ELF-1 (cell line): ENCODE measurements at places on chromosomes 13 and 19.

DNA sequence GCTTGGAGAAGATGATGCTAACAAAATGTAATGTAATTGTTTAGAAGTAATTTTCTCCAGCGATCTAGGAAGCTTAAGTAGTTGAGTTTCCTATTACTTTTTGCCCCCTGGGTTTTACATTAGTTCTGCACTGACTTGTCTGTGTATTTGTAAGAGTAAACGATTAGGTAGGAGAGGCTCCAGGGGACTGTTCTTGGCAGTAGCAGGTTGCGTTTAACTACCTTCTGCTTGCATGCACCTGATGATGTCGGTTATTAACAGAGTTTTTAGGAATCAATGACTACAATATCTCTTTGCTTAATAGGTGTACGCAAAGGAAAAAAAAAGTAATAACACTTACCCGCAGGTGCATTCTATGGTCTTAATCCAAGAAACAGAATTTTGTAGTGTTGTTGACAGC is 18.3 kb upstream of the UGGT2 start:
- no peak for DNase-seq

DNA sequence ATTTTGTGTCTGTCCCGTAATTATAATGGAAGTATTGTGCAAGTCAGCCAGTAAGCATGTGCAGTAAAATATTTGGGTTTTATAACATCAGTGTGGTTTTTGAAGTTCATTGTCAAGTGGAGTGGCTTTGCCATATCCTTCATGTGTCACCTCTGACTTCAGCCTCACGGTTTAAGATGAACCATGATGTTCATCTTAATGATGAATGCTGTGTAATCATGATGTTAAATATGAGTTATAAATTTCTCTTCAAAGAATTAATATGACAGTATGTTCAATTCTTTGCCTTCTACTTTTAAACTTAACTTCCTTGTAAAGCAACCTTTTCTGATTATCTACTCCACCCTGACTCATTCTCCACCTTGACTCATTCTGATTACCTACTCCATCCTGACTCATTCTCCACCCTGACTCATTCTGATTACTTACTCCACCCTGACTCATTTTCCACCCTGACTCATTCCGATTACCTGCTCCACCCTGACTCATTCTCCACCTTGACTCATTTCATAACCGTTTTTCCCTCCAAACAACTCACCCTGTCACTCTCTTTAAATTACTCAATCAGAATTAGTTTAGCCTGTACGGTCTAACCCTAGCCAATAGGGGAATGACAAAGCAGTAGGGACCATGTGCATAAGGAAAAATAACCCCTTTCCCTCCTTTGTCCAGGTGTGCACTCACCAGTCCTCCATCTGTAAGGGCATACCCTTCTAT is 50.3 kb upstream of the ANKRD10 start:
- no peak for DNase-seq

DNA sequence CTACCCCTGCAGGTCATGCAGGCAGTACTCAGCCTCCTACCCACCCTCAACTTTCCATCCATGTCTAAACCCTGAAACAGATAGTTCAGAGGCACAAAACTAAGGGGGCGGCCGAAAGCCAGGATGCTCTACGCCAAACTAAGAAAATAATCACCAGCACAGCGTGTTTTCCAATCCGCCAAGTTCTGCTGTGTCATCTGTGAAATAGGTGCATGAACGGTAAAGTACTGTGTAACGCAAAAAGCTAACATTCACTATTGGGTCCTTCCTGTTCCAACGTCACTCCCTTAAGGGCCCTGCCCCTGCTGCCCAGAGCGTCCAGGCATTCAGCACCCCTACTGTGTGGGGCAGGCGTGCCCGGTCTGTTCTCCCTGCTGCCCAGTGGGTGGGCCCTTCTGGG is 12.2 kb upstream of the TIMM44 start:
- no peak for DNase-seq

DNA sequence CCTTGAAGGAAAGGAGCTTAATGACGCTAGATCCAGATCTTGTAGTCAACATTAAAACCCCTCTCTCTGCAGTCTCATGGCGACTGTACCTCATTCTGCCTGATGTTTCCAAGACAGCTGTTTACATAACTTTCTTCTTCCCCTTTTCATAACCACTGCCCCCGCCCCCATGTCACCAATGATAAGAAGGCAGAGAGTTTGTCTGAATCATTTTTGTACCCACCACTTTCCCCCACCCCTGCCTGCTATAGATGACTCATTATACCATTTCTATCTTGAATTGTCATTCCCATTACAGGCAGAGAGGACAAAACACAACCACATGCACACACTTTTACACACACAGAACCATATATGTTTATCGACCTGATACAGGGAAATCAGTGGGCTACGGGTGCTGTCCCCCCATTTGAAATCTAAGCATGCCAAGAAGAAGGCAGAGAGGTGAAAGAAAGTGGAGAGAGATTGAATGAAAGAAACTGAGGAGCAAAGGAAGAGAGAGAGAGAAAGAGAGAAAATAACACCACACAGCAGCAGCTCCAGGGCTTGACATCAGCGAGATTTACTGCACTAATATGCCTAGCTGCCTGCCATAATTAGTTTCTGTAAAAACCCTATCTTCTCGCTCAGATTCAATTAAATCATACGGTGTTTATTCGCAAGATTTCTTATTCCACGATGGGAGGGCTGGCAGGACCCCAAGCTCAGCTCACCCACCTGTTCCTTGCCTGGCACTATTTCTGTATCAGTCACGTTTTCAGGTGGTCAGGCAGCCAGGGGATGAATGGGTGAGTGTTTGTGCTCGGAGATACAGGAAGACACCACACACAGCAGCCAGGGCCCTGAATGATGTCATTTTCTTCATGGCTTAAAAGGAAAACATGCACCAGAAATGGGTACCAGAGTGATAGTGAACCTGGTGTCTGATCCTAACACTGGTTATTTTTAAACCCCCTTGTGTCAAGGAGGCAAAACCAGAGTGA is 114.3 kb upstream of the SERP2 start:
- DNase-seq, result no peak
